ENCODE measurements at places on chromosomes 2 and 18. TPM values are rescaled to one million over a fixed set of nuclear protein-coding genes. Genes with fewer than 3 reads are reported as not detected.

DNA sequence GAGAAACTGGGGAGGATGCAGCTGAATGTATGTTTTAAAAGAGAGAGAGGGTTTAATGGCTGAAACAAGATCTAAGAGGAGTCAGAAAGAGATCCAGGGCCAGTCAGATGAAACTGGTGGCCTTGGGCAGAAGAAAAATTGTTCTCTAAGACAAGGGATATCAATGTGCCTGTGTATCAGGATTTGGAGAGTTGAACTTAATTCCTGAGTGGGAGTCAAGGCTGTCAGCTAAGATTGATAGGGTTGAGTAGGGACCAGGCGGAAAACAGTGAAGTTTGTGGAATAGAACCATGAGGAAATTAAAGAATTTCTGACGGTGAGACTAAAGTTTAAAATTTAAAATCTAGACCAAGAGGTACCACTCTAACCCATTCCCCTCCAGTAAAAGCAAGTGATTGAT lies 199.2 kb downstream of the PARD3B start:
- no peak for DNase-seq

DNA sequence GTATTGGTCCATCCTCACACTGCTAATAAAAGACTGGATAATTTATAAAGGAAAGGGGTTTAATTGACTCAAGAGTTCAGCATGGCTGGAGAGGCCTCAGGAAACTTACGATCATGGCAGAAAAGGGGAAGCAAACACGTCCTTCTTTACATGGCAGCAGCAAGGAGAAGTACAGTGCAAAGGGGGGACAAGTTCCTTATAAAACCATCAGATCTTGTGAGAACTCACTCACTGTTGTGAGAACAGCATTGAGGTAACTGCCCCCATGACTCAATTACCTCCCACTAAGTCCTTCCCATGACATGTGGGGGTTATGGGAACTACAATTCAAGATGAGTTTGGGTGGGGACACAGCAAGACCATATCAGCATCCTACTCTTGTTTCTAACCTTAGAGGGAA lies 37.0 kb downstream of the SP100 start:
- DNase-seq: no peak

DNA sequence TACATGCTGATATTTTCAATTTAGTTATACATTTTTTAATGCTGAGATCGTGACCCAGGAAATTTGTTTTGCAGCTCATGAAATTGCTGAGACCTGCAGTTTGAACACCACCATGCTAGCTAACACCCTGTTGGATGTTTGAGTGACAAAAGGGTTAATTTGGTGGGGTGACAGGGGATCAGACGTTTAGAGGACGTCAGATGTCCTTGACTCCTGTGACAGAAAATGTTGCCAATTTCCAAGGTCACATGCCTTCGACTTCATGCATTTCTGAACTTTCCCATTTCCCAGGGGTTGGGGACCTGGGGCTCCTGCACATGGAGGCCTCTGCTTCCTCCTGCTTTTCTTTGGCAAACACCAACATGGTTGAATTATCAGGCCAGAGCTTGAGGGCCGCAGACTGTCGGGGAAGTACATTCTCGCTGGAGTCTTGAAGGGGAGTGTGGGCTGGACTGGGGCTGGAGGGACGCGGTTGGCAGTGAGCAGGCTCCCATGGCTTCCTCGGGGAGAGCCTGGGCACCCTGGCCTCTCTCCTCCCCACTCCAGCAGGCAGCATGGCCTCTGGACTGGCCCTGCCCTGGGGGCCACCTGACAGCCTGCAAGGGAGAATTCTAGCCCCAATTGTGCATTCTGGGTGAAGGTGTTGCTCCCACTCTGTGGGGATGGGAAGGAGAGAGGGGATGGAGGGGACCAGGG lies 73.1 kb downstream of the CTIF start:
- no peak for DNase-seq

- no peak for DNase-seq
Observed at GRCh38 chr2:206936843-206937230, 2.5 kb upstream of the CPO start.

DNA sequence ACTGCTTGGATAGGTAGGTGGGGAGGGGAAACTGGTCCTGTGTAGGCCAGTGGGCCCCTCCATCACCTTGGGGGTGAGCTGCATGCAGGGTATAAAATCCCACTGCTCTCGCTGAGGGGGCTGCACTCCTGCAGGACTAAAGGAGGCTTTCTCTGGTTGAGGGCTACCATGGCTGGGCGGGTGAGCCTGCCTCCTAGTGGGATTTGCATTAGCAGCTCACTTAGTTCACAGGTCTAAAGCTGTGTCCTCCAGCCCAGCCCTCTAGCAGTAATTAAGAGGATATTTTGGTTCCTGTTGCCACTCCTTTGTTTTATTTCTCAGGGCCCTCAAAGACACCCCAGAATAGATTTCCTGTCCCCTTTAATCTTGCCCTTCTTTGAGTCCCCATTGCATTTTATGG lies 24.6 kb downstream of the TMEM127 start:
- no peak for DNase-seq

- no peak for DNase-seq
Observed at GRCh38 chr2:232318169-232318855, 60.2 kb upstream of the ALPP start.

- DNase-seq: no peak
Observed at GRCh38 chr2:120605231-120605935, 130.3 kb upstream of the GLI2 start.

DNA sequence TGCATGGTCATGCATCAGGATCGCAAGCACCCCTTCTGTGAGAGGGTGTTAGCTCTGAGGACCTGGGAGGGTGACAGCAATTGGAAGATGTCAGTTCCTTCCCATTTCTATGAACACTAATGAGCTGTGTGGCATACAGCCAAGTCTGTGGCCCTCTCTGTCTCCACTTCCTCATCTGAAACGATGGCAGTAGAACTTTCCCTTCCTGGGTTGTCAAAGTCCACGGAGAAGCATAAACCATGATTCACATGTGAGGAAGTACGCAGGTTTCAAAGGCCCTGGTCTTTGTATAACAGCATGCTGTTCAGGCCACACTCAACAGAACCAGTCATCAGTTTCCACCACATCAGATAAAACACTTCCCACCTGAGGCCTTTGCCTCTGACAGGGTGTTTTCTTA lies 167.4 kb upstream of the RAB6C start:
- DNase-seq: no peak

GRCh38 chr2:18910843-18911242 lies 321.5 kb upstream of the NT5C1B start:
- no peak for DNase-seq

GRCh38 chr2:32591669-32592463 lies 36.0 kb upstream of the TTC27 start:
- no peak for DNase-seq

Gene UGT1A7
- total RNA-seq: 5.4 TPM

Gene OSBPL1A
- 32.5 TPM for total RNA-seq

Gene TRIM54
- total RNA-seq: not detected

Gene MDH1B
- 0.60 TPM for total RNA-seq
